AG04450 (cell line): ENCODE measurements at places on chromosomes 3 and 15. TPM values are rescaled to one million over a fixed set of nuclear protein-coding genes. Genes with fewer than 3 reads are reported as not detected.

Gene OIP5
- 2.9 and 3.9 TPM in 2 replicates for polyA plus RNA-seq

Gene FBXO40
- not detected in 2 replicates for polyA plus RNA-seq

Gene ZNF774
- polyA plus RNA-seq, result 1.1 and 2.3 TPM in 2 replicates

GRCh38 chr15:68231102-68231818 is 1.7 kb upstream of the CLN6 start:
- no peak for DNase-seq

DNA sequence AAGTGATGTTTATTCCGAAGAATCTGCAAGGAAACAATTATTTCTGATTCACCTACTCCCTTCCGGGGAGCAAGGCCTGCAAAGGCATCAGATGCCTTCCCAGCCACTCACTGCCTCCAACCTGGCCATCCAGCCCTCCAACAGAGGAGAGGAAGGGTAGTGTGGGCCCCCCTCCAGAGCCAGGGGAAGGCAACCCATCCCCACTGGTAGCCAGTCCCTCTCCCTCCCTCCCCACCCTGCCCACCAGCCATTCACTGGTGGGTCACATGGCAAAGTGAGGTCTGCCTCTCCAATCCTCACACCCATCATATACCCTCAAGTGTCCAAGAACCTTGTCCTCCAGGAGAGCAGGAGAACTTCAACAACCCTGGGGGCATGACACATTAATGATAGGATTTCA is 2.4 kb upstream of the VIPR1 start:
- no peak for DNase-seq
